ENCODE measurements at places on chromosomes 6 and 20.

- no peak for DNase-seq
Measured at GRCh38 chr6:7196019-7196402, 88.2 kb downstream of the RREB1 start.

DNA sequence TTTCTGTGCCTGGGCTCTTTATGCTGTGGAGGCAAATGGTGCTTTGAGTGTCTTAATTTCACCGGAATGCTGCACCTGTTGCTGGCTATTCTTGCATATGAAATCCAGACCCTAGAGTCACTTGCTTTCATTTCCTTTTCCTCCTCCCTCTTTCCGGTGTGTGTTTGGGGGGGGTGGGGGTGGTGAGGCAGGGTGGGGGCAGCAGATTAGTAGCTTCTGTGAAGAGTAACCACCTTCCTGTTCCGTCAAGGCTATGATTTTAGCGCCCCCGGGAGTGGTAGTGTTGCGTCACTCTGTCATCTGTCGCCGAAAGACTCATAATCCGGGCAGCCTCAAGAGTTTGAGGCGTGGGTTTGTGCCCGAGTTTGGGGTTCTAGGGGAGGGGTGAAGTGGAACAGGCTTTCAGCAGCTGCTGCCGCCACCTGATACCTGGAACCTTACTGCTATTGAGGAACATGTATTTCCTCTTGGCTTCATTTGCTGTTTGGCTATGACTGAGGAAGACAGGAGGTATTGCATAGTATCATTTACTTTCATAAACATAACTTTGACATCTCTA lies 49.1 kb downstream of the UTRN start:
- peak; percentile 51 for DNase-seq

DNA sequence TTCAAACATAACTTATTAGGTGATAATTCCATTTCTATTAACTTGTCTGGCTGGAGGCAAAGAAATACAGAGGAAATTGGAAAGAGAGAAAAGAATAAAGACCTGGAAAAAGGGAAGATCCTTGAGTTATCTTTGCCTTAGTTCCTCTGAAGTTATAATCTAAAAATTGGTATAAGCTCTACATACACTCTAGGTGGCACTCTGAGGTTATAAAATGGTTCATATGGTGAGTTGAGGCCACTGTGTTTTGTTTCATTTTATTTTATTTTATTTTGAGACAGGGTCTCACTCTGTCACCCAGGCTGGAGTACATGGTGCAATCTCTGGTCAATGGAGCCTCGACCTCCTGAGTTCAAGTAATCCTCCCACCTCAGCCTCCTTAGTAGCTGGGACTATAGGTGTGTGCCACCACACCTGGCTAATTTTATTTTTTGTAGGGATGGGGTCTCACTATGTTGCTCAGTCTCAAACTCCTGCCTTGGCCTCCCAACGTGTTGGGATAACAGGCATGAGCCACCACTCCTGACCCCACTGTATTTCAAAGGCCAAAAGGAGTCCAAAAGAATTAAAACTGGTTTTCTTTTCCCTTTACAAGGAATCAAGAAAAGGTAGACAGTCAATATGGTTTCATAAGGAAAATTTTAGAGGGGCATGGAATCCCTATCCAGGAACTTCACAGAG lies 19.4 kb downstream of the GPX6 start:
- DNase-seq = no peak

DNA sequence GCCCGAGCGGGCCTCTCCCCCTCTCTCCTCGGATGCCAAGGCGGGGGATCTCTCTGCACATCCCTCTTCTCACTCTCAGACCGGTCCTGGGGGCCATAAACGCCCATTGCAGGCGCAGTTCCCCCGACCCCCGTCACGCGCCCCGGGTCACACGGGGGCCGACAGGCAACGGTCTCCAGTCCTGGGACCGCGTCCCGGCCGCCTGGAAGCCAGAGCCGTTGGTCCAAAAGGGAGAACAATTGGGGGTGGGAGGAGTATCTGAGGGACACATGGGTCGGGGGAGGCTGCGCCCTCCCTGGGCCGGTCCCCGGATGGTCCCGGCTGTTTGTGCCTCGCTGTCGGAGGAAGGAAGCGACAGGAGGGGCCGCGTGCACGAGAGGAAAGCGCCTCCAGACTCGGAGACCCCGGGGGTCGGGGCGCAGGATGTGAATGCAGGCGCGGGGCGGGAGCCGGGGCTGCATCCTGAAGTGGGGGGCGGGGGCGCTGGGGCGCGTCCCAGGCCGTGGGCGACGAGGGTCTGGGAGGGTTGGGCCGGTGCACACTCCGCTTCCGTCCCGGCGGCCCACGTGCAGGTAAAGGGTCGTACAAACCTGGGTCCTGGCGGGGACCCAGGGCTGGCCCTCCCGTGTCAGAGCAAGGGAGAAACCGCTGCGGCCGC lies 903 bp downstream of the SLC4A11 start:
- DNase-seq = no peak

- DNase-seq = peak; percentile 57
Measured at GRCh38 chr6:35370124-35370741, 27.9 kb downstream of the PPARD start.

DNA sequence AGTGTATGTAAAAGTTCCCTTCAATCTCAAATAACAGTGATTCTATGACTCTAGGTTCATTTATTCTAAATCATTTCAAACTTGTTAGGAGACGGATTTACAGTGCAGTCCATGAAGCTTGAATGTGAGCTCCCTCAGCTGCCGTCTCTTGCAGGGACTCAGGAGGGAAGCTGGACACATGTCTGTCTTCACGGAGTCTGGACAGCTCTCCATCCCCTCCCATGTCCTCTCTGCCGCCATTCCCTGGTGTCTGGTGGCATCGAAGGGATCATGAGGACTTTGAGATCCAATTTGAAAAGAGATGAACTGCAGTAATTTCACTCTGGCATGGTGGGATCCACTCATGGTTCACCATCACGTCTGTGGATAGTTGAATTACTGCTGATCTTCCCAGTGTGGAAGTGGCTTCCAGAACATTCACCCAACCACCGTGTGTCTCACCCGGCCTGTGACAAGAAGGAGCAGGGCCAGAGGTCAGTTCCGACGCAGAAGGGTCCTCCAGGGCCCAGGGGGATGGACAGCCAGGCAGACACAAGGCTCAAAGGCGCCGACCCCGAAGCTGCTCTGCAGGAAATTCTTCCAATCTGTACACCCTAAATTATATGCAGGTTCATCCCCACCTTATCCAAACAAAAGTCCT lies 370.1 kb downstream of the THBS2 start:
- DNase-seq = no peak

- no peak for DNase-seq
Measured at GRCh38 chr6:71404145-71404966, 115.7 kb downstream of the OGFRL1 start.

DNA sequence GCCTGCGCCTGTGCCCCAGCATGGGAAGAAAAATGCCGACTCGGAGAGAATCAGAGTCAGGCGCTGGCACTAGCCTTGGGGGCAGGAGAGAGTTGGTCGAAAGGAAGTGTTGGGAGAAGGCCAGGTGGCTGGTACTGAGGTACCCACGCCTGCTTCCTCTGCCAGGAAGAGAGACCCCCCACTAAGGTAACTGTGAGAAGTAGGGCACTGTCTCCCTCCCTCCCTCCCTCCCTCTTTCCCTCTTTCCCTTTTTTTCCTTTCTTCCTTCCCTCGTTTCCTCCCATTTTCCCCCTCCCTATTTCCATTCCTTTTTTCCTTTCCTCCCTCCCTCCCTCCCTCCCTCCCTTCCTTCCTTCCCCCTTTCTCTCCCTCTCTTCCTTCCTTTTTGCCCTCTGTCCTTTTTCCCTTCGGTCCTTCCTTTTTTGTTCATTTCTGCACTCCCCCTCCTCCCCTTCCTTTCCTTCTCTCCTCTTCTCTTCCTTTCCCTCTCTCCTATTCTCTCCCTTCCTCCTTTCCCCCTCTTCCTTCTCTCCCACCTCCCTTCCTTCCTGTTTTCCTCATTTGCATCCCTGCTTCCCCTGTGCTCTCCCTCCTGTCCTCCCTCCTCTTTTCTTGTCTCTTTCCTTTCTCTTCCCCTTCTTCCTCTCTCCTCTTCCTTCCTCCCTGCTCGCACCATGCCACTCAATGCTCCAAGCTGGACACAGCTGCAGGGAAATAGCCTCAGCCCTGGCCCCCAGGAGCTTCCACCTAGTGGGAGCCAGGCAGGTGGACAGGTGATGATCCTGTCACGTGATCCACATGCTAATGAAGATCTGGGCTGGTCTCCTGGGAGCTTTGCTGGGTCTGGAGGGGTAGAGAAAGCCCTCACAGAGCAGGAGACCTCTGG lies 148.0 kb downstream of the DHX35 start:
- DNase-seq = no peak

- no peak for DNase-seq
Measured at GRCh38 chr20:38932457-38933120, 6.4 kb downstream of the FAM83D start.
